ENCODE measurements at places on chromosomes 7 and 10.
A peak's percentile ranks its signal among the peaks of the same experiment; 100 is the strongest.

- no peak for DNase-seq
Observed at GRCh38 chr10:43647576-43647975, 1.1 kb downstream of the ZNF32 start.

DNA sequence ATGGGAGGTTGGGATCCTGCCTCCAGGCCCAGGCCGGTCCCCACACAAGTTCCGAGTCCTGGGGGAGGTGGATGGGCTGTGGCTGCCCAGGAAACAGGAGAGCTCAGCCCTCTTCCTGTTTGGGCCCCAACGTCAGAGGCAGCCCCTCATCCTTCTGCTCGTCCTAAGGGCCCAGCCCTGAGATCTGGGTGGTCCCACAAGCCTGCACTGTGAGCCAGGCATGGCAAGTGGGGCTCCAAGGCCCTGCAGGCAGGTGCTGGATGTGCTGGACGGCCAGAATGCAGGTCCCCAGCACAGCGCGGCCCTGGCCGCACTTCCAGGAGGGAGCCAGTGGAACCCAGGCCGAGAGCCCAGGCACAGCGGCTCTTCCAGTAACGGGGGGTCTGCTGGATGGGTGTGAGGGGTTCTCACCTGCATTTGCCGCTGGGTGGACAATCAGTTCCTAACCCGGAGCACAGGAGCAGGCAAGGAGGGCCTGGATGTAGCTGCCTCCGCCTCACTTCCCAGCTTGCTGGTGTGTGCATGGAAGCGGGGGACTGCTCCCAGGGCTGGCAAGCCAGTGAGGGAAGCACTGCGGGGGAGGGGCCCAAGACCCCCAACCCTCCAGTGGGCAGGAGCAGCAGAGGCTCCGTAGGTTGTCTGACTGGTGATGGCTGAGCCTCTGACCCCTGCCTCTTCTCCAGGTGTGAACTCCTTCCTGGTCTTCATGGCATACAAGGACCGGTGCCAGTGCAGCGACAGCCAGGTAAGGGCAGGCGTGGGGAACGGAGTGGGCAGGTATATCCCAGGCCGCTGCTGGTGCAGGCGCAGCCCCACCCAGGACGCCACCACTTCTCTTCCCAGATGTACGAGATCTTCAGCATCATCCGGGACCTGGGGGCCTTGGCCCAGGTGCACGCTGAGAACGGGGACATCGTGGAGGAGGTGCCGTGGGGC lies 9.7 kb downstream of the DPYSL4 start:
- DNase-seq: no peak

DNA sequence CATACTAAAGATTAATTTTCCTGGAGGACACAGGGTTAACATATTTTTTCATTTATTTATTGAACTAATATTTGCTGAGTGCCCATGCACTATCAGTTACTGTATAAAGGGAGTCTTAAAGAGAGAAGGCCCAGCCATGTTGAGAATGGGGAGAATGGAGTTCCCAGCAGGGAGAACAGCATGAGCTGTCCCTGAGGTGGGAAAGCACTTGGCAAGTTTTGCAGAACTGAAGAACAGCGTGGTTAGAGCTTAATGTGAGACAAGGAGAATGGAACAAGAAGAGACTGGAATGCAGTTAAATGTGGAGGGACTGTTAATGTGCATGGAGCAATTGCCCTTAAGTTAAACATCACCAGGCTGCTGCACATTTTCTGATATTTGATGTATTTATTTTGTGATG lies 435.4 kb downstream of the SUGCT start:
- no peak for DNase-seq

GRCh38 chr7:28364082-28364481 lies 48.2 kb upstream of the CREB5 start:
- no peak for DNase-seq

GRCh38 chr7:29538389-29538788 lies 25.2 kb upstream of the PRR15 start:
- no peak for DNase-seq

- DNase-seq: no peak
Observed at GRCh38 chr7:89994483-89994882, 159.8 kb upstream of the STEAP1 start.

DNA sequence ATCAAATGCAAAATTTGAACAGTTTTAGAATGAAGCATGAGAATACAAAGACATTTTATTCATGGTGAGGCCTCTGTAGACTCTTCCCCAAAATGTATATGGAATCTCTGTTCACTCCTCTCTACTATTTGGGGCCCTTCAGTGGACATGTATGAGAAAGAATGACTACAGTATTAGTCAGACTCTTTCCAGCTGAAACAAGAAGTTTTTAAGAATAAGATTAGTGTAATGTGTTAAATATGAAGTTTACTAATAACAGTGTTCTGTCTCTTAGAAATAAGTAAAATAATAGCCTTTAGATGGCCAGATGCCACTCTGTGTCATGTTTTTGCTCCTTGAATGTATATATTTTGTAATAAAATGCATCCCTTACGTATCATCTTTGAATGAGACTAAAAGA lies 585.6 kb downstream of the SUGCT start:
- no peak for DNase-seq

DNA sequence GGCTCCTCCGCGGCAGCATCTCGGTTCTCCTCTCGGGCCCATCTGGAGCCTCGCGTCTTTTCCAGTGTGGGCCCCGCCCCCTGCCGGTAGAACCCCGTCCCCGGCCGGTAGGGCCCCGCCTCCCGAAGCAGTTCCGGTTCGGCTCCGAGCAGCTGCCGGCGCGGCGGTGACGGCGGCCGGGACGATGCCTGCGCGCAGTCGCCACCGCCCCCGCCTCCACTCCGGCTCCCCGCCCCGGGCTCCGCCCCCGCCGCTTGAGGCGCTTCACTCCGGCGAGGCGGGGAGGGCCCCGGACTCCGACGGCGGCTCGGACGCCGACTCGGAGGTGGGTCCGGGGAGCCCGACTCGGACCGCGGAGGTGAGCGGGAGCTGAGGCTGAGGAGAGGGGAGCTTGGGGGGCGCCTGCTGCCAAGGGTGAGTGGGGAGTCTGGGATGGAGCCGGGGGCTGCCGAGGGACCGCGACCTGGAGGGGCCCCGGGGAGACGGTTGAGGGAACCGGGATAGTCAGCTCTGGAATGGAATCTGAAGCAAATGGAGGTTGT lies at the start of gene SAMD8:
Gene SAMD8 (plus strand): TSS at position 292 of the 542 bp plus-strand sequence. CDS start 38,873 bp downstream, outside the sequence.
- DNase-seq: peak; percentile 83
